ENCODE measurements at places on chromosomes 1 and 21.

DNA sequence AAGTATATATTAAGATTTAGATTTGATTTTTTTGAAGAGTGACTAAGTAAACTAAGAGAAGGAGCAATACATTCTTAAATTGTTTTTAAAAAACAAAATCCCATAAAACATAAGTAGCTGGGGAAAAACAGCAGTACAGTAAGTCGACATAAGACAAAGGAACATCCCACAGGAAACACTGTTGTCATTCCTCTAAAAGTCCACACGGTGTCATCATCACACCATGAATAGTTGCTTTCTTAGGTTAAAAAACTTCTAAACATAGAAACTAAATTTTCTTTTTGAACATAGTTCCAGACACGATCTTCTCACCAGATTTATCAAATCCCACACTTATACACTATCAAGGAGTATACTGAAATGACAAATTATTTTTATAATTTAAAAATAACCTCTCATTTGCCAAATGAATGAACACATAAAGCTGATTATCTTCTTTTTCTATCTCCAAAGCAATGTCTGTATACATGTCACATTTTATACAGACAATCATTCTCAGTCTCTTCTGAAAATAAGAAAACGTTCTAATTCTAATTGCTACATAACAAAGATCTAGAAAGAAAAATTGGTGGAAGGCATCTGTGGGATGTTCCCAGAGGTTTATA lies 15.8 kb downstream of the ODF2L start:
- peak; percentile 33 for DNase-seq

GRCh38 chr1:30187413-30188023 lies 535.9 kb downstream of the MATN1 start:
- no peak for DNase-seq

GRCh38 chr1:190579552-190580193 lies 102.0 kb upstream of the BRINP3 start:
- DNase-seq = no peak

DNA sequence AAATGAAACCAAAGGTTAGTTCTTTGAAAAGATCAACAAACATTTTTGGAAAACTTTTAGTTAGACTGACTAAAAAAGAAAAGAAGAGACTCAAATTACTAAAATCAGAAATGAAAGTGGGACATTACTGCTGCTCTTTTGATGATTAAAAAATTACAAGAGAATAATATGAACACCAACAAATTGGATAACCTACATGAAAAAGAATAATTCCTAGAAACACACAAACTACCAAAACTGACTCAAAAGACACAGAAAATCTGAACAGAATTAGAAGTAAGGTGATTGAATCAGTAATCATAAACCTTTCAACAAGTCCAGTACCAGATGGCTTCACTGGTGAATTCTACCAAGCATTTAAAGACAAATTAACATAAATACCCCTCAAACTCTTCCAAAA lies 5.6 kb downstream of the KIFAP3 start:
- peak; percentile 34 for DNase-seq

DNA sequence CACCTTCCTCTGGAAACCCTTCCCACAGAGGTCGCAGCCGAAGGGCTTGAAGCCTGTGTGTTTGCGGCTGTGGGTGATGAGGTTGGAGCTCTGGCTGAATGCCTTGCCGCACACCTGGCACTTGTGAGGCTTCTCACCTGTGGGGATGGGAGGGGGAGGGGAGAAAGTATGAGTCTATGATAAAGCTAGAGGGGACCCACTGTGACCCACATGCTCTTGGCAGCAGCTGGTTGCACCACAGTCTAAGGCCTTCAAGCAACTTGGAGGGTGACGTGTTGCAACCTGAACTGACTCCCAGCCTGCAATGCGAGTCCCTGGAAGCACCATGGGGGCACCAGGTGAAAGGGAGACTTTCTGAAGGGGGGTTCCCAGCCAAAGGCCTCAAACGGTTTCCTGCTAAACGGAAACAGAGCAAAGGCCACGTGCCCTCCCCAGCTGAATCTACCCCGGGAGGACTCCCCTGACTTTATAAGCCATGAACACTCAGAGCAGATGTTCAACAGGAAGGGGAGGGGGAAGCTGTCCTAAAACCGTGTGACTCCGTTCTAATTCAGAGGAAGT lies 10.6 kb downstream of the GFI1 start:
- peak; percentile 64 for DNase-seq

- no peak for DNase-seq
Measured at GRCh38 chr1:39224295-39224829, 19.9 kb downstream of the MACF1 start.

DNA sequence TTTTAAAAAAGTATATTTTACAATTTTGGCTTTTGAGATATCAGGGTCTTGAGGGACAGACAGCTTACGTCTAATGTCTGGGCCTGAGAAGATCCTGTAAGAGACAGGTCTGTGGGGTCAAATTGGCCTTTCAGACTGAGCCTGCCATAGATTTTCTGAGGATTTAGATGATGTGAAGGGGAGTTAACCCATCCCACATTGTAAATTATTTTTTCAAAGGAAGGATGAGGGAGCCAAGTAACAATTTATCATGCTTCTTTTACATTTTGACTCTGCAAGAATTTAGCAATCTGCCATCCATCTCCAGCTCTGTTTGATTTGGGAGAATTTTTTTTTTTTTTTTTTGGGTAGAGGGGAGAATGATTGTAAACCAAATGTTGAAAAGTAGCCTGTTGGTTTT lies 160.9 kb downstream of the ROR1 start:
- DNase-seq = no peak

DNA sequence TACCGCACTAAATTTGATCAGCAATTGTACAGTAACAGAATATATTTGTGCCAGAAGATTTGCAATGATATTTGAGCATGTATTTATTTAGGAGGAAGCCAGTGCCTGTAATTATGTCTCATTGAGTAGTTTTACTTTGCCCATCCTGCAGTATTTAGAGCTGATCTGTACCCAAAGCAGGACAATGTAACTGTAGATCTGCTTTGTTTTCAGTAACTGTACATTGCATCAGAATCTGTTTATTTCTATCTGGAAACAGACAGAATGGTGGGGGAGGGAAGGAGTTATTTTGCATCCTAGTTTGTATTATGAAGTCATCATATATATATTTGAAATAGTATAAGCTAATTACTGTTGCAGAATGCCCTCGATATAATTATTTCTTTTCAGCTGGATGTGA lies 36.2 kb upstream of the LRRC8C start:
- DNase-seq = no peak

DNA sequence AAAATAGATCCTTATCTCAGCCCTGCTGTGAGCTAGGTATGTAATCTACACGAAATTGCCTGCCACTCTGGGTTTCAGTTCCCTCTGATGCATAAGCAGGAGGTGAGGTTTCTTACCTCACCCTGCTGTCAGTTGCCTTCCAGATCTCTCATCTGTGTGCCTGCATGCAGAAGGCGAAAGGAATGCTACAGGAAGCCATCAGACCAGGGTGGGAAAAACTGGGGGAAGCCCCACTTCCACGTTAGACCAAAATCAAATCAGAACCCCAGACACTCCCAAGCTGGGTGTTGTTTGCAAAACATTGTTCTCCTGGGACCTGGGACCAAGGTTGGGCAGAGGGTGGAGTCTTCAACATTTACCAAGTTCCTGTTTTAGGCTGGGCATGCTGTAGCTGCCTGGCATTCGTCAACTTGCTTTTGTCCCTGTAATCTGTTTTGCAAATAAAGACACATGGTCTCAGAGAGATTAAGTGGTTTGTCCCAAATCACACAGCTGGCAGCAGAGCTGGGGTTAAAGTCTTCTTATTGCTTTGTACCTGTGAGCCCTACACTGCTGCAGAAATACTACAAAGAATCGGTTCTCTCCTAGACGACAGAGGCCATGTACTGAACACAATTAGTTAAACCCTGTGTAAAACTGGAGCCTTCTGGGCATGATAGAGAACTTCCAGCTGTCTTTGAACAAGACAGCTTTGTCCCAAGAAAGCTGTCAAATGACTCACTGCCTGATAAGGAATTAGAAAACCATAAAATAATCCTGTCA lies 389.7 kb upstream of the RUNX1 start:
- DNase-seq = no peak

DNA sequence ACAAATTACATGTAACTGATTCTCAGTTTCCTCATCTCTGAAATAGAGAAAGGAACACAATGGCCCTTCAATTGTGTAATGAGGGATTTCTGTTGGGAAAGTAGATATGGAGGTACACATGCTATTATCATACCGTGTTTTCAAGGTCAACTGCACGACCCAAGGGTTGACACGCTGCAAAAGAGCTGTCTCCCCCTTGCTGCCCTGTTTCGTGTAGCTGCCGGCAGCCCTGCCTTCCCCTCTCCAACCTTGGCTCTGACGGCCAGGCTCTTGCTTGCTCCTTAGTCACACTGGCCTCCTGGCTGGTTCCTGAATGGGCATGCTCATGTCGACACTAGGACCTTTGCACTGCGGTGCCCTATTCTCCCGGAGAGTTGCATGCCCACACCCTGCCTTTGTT lies 134.4 kb downstream of the GALNT2 start:
- DNase-seq = no peak

- DNase-seq = no peak
Measured at GRCh38 chr1:99306644-99307043, 42.4 kb downstream of the PLPPR4 start.

DNA sequence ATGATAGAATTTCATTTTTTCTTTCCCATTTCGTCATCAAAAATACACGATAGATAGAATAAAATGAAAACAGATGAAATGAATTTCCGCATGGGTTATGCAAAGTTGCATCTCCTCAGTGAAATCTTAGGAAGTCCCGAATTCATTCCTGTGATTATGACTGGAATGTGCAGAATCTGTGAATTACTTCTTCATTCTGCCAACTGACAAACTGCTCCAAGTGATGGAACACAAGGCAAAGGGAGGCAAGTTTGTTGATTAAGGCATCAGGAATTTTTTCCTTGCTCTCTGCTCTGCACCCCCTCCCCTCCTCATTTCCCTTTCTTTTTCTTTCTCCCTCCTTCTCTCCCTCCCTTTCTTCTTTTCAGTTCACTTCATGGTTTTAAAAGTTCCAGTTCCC lies 37.0 kb upstream of the ADGRL4 start:
- no peak for DNase-seq

GRCh38 chr1:65904681-65905083 lies 112.0 kb downstream of the PDE4B start:
- DNase-seq = no peak

GRCh38 chr1:36088265-36088576 lies 471 bp upstream of the ADPRS start:
- DNase-seq = no peak

DNA sequence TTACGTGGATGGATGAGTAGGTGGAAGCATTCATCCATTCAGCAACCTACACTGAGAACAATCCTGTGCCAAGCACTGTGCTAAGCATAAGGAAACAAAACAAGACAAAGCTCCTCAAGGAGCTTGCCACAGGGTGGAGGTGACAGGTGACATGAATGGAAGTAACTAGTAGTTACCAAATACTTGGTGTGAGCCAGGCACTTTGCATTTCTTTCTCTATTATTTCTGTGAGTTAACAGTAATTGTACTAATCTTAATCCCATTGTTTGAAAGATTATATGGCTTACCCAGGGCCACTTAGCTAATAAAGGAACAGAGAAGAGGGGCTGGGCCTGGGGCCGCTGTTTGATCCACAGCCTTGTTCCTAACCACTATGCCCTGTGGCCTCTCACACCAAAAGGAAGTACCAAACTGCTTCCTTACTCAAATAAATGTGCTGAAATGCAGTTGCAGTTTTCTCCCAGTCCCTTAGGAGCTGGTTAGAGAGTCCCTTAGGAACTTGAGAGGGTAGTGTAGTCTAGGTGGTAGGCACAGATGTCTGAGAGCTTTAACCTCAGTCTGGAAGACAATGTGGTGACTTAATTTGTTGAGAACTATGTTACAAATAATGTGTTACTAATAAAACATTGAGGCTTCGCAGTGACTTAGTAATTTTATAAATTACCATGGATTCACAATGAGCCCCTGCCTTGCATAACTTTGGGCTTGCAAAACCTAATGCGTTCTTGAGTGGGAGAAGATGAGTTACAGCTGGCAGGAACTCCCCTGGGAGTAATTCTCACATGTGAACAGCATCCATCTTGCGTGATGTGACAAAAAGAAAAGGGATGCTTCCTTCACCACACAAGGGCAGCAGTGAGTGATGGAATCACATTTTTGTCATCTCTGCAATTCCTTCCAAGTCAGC lies 69.8 kb downstream of the MPZL1 start:
- no peak for DNase-seq

DNA sequence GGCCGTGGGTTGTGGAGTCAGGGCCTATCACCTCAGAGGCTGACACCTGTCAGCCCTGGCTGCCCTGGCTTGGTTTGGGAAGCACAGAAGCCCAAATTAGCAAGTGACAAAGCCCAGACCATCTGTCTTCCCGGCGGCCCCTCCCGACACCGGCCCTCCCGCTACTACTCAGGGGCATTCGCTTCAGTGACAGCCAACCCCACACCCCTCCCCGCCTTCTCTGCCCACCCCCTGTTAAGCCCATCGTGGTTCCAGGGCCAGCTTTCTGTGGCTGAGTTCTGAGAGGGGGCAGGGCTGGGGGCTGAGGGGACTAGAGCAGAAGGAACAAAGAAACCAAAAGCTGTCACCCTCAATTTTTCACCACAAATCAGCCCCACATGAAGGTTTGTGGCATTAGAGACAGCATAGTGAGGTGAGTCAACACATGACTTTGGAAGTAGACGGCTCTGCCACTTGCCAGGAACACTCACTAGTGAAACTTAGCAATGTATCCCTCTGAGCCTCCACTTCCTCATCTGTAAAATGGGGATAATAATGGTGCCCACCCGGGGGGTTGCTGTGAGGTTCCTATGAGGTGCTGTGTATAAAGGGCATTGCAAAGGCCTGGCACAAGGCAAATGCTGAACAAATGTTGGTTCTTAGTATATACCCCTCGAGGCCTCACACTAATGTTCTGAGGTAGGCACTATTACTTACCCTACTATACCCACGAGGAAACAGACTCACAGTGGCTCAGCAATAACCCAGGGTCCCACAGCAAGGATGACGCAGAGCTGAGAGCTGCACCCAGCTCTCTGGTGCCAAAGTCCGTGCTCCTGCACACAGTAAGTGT lies 5.2 kb upstream of the TNNI1 start:
- no peak for DNase-seq

DNA sequence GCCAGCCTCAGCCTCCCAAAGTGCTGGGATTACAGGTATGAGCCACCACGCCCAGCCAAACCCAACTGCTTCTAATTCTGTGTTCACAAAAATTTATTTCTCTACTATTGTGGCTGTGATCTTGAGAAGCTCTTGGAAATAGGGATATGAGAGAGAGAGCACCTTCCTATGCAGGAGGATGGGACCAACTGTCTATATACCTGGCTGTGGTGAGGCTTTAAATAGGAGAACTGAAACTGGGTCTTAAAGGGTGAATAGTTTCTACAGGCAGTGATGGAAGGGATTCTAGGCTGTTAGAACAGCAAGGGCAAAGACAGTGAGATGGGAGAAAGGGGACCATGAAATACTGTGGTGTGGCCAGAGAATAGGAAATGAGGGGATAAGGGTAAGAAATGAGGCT lies 8.3 kb upstream of the PTCH2 start:
- DNase-seq = no peak

GRCh38 chr1:53946252-53947171 lies at the start of gene LRRC42:
Gene LRRC42 (plus strand): TSS chr1:53946350. CDS start chr1:53952000, 5,650 bp downstream.
- DNase-seq = no peak

All from activated CD4-positive, alpha-beta T cell treated with anti-CD3 and anti-CD28 coated beads, Interleukin-2, Interleukin-4, amounts not matched to agents 100 ng/mL and 50 ng/mL, durations not matched to agents 16 hours and 8 hours (primary cell).